ENCODE measurements at places on chromosomes 4 and X. TPM values are rescaled to one million over a fixed set of nuclear protein-coding genes. Genes with fewer than 3 reads are reported as not detected.

- no peak for DNase-seq
These were observed 12.9 kb upstream of the VGLL1 start for GRCh38 chrX:136519069-136519468.

DNA sequence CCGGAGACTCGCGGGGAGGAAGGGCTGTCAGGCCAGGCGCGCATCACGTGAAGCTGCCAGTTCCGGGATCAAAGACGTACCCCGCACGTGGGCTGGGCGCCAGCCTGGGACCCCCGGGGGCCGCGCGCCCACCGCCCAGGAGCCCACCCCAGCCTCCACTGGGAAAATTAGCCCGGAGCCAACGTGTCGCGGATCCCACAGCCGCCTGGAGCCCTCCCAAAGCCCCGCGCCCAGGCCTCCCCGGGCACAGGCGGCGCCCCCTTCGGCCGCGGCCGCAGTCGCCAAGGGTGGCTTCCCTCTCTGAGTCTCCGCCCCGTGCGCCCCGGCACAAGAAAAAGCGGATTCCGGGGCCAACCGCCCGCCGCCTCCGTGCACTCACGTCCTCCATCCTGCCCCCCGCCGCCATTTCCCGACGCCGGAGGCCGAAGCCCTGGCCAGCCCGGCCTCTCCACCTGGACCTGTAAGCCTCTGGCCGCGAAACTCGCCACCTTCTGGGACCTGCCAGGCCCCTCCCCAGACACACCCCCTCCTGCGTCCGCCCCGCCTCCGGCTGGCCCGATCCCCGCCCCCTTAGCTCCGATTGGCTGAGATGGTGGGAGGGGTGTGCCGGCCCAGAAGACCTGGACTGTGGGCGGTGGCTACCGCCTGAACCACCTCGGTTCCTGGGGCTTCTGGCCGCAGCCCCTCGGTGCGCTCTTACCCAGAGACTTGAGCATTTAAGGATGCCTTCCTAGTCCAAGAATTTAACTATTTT is at the start of gene TMEM192:
TSS of gene TMEM192 (minus strand) at position 493 of the 754 bp plus-strand sequence. CDS start at position 406, 87 bp downstream.
- DNase-seq: peak; percentile 95

DNA sequence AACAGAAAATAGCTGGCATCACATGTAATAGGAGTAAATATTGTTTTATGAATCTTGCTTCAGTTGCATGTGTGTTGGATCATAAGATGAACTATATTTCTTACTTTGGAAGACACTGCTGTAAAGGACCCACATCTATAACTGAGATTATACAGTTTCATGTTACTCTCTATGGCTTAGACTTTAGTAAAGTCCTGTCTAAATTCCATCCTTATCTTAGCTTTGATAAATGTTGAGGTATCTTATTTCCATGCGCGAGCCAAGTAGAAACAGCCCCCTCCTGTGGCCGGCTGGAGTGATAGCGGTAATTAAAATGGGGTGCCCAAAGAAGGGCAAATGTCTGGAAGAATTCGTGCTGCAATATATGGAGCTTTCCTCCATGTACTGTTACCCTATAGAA is 43.0 kb downstream of the CCDC158 start:
- no peak for DNase-seq

DNA sequence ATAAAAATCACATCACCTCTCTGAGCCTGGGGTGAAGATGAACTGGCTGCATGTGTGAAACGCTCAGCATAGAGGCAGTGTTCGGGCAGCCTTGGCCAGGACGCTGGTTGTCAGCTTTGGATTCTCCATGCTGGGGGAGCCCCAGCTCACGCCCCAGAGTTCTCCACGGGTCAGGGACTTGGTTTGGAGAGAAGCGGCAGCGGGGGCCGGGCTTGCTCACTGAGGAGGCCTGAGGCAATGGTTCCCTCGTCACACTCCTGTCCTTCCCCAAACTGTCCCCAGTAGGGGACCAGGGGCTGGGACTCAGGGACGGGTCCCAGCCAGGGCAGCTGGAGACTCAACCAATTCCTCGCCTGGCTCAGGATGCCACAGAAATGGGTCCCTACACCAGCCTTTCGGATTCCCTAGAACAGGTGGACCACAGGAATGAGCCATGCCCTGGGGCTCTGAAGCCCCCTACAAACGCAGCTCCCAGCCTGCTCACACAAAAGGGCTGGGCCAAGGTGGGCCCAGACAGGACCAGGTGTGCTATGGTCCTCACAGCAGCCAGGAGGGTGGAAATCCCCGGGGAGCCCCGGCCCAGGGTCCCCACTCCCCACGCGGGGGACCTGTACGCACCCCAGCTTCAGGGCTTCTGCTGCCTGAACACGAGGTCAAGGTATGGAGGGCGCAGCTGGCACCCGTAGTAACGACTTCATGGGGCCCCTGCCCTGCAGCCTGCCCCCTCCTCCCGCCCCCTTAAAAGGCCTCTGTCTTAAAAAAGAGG is 1.4 kb downstream of the MXD4 start:
- DNase-seq: no peak

DNA sequence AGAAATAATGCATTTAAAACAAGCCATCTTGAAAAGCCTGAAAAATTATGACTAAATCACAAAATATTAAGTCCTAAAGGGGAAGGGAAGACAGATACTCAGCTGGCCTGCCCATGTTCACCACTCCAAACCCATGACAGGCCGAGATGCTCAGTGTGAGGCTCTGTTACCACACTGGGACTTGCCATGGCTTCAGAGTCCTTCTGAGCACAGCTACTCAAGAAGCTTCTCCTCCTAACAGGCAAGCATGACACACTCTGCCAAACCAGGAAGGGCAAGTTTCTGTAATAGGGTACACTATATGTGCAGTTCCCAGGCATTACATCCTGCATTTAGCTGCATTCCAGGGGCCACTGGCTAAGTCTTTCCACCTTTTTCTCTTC is 34.0 kb upstream of the CYBB start:
- DNase-seq: no peak

GRCh38 chr4:14143892-14144291 is 516.4 kb upstream of the BOD1L1 start:
- DNase-seq: no peak

NXF2 gene
- not detected for total RNA-seq

CT45A10 gene
- total RNA-seq: not detected
